Stimulated activated CD4-positive, alpha-beta T cell treated with anti-CD3 and anti-CD28 coated beads, Interleukin-4, amount 100 ng/mL, for 4 hours (primary cell): ENCODE measurements at places on chromosomes 12 and 14.

DNA sequence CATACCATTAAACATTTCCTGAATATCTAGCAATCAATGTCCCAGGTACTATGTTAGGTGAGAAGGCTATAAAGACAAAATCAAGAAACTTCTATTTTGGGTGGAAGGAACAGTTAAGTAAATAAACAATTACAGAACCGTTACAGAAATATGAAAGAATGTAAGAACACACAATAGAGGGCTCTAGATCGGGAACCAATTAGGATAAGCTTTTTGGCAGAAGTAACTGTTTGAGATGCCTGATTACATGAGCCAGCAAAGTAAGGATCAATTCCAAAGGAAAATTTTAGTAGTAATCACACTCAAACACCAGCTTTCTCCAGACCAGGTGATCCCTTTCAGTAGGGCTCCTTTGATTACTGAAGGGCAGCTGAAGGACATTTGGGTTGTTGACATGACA, 33.9 kb downstream of the PPP1R12A start:
- DNase-seq = no peak

DNA sequence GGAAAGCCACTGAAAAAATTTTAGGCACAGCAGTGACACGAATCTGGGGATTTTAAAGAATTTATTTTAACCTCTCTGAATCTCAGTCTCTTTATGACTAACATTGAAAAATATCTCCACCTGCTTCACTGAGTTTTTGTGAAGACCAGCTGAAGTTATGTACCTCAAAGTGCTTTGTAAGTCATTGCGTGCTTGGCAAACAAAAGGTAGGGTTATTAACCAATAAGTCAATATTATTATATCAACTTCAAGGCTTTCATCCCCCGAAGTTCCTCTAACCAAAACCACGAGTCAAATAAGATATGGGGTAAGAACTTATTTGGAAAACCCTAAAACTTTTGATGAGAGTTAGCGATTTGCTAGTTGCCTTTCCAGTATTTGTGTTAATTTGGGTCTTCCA, 62.3 kb downstream of the HSPB8 start:
- no peak for DNase-seq

DNA sequence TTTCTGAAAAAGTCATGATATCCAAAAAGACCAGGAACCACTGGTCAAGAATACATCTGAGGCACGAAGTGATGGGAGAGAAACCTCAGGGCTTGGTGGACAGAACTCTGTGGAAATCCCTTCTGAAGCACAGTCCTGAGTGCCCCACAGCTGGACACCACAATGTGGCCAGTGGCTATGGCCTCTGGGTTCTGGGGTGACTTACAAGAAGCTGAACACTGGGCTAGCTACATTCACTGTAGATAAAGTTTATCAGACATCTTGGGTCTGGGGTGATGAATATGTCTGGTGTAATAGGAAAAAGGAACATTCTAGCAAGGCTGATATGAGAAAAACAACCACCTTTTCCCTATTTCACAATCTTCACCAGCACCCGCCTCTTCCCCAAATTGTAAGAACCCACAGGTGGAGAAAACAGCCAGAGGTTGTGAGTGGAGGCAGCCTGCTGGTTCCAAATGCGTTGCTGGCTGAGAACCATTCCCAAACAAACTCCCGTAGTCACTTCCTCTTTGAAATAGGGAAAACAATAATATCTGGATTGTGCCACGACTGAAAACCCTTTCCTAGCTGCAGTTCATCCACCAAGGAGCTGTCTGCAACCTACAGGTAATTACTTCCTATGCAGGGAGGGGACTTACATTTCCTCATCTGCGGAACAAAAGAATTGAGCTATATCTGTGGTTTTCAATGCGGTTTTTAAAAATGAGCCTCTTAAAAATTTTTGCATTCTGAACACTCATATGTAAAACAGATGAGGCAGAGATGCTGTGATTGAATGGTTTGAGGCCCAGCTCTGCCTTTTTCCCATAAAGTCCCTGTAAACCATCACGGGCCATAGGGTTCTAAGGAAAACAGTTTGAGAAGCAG, 193.6 kb downstream of the SLC41A2 start:
- no peak for DNase-seq

- DNase-seq = peak; percentile 31
Measured at GRCh38 chr12:47990351-47991105, 13.7 kb downstream of the COL2A1 start.

DNA sequence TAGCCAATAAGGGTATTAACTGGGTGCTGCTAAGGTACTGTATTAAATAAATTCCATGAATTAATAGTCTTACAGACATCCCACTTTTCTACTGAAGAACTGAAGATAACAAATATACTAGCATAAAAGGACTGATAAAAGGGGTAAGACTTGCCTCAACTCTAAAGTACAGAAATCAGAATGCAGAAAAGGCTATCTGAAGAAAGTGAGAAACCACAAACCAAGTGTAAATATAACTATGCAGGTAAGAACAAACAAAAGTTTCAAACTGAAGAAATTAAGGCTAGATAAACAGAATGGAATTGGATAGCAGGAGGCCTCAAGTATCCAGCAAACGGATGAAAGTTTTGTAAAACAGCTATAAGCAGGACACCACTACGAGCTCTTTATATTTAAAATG, 29.5 kb downstream of the YAF2 start:
- no peak for DNase-seq

DNA sequence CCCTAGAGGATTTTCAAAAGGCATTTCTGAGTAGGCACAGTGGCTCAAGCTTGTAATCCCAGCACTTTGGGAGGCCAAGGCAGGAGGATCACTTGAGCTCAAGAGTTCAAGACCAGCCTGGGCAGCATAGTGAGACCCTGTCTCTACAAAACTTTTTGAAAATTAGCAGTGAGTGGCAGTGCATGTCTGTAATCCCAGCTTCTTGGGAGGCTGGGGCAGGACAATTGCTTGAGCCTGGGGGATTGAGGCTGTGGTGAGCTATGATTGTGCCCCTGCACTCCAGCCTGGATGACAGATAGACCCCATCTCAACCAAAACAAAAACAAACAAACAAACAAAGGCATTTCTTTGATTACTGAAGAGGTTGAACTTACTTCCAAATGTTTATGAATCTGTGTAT, 201.4 kb downstream of the KIF26A start:
- no peak for DNase-seq

GRCh38 chr14:77212097-77212870, 30.7 kb downstream of the TMEM63C start:
- no peak for DNase-seq

DNA sequence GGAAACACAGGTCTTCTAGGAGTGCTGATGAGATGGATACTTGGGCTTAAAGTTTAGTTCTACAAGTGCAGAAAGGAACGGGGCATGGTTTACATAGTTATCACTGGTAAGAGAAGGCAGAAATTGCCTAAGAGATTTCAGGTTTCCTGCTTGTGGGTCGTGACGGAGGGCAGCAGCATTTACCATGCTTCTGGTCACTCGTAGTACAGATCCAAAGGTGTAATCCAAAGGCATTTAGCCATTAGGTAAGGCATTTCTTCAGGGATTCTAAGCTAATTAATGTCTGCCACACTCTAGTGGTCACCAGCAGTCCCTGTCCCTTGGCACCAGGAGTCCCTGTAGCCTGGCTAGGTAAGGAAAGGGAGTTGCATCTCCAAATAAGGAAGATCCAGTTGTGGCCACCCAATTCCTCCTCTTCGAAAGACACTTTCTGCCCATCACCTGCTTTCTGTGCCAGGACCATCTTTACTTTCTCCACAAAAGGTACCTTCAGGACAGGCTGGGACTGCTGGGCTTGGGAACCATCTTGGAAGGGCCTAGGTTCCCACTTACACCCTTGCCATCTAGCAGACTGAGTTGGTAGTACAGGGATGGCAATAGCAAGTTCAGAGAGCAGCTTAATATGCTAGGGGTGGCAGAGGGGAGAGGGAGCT, 1.5 kb downstream of the GSTZ1 start:
- DNase-seq = no peak

DNA sequence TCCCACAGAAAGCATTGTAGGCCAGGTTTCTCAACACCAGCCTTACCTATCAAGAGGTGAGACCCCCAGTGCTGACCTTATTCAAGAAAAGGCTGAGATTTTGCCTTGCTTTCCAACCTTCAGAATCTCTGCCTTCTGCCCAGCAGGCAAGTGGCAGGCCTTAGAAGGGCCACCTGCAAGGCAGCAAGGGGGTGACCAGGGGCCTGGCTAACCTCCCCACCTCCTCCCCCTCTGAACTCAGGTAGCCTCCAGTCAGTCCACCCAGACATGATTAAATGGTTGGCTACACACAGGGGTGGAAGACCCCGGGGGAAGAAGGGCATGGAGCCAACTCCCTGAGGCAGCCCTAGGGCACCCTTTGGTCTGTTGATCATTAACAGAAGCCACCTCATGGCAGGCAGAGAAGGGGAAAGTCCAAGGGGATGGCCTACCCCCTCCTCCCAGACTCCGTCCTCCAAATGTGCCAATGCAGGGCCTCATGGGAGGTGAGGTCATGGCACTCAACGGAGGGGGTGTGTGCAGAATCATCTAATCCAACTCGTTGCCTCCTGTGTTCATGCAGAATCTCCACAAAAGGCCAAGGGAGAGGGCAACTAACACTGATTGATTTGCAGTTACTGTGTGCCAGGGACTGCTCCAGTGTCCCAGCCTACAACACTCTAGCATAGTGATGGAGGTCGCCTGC, 8.5 kb downstream of the ZFP36L1 start:
- no peak for DNase-seq

- no peak for DNase-seq
Measured at GRCh38 chr12:123506059-123506842, 27.3 kb downstream of the RILPL1 start.

DNA sequence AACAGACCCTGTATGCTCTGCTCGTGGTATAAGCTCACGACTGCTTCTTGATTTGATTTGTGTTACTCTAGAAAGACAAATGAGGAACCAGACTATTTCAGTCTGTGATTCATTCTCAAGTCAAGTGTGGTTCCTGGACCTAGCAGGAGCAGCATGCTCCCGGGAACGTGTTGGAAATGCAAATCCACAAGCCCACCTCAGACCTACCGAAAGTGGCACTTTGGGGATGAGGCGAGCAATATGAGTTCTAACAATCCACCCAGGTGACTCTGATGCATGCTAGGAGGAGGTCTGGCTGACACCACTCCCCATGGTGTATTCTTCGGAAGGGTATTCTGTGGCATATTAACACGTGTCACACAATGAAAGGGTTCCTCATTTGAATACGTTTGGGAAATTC, 59.5 kb upstream of the TMX1 start:
- DNase-seq = no peak

DNA sequence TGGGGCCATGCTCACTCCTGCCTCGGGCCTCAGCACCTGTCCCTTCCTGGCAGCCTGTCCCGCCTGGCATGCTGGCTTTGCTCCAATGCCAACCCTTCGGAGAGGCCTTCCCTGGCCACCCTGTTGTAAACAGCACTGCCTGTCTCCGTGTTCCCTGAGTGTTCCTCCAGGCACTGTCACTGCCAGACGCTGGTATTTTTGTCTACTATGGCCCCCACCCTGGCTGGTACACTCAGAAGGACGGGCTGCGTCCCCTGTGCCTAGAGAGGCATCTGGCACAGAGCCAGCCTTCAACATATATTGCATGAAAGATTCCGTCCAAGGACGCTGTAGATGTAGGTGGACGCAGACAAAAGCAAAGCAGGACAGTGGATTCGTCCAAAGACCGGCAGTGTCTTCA, 2.7 kb upstream of the ASPG start:
- no peak for DNase-seq

DNA sequence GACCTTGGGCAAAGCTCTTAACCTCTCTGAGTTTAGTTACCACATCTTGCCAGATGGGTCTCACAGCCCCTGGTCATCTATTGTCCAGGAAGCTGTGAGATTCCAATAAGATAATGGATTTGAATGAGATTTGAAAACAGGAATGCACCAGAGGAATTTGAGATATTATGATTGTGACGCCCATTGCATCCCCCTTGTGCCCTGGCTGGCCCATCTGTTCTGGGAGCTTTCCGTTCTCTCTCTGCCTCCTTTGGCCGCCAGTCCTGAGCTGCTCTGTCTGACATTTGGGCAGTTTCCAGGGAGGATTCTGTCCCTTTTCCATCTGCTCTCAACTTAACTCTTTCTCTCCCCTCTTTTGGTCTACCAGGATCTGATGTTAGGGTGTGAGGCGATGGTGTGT, 24.6 kb downstream of the SRRM4 start:
- no peak for DNase-seq

DNA sequence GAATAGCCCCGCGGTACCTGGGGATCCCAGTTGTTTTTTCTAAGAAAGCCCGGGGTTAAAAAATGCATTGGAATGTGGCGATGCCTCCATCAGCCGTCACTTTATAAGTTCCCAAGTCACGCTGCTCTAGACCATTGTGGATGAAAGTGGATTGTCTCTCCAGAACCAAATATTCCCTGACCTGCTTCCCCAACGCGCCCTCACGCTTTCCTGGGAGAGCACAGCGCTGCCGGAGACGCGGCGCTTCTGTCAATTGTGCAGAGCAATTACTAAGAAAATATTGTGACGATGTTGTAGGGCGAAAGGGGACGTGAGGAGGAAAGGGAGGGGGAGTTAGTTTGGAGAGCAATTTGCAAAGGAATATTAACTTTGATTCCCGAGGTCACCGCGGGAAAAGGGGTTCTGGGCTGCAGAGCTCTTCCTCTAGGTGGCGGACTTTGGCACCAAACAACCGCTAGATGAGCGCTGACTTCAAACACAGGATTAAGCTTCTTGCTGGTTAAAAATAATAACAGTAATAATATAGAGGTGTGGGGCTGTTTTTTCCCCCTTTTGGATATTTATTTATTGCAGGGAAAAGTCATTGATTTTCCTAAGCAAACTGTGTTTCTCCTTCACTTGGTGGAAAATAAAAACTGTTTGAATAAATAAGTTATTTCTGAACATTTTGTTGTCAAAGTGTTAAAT, 9.6 kb upstream of the FOXG1 start:
- DNase-seq = no peak

- no peak for DNase-seq
Measured at GRCh38 chr12:51675071-51675803, 84.2 kb downstream of the SCN8A start.

DNA sequence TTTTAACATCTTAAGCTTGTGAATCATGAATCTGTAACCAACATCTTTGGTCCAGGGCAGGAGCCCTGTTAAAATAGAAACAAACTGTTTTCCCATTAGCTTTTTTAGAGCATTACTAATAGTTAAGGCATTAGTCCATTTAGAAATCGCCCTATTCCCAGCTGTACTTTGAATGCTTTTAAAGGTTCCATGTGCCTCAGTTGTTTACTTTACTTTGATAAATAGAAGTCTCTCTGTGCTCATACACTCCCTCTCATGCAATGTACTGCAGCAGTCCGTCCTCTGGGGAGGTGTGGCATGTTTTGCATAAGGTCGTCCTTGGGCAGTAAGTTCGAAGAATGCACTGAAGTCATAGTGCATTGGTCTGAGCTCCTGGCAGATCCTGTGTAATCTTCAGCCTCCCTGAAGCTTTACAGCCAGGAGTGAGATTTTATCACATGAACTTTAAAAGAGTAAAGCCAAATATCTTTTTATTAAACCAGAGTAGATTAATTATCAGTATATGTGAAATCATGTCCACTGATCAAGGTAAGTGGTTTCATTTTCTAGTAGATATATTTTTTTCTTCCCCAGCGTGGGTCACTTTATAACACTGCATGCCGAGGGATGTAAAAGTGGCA, 134.7 kb downstream of the FGD4 start:
- DNase-seq = no peak
